NCI-H2081 (cell line): ENCODE measurements at places on chromosomes 1 and 21.

DNA sequence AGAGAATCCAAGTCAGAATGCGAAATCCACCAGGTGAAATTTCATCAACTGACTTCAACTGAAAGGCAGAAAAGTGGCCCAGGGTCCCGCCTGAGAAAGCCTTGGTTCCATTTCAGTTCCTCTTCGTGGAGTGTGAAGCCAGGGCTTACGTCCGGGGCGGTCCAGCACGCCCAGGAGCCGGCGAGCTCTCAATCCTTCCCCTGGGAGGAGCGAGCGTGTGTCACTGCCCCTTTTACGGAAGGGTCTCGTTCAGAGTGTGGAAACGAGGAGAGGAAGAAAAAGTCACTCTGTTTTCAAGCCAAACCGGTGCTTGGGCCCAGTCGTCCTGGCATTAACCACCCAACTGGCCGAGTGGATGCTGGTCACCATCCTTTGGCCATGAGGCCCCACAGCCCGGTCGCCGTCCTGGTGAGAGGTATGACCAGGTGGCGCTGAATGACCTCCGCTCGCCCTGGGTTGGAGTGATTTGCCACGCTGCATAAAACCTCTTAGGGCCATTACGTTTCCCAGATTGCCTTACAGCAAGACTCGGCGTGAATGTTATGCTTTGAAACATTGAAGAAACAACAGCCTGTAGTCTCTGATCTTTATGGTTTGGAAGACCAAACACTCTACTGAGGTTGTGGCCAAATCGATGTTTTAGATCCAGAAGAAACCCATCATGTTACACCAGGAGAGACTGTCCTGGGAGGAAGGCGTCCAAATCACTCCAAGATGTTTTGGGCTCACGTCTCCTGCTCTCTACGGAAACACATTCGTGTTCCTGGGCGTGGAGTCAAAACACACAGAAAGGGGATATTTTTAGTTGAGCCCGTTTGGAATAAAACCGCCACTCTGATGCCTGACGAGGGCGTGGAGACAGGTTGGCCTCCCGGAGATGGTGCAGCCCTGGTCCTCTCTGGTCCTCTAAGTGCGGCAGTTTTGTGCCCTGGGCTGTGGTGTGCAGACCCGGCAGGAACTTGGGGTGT is 93.6 kb upstream of the ACTRT2 start:
- DNase-seq, result no peak

DNA sequence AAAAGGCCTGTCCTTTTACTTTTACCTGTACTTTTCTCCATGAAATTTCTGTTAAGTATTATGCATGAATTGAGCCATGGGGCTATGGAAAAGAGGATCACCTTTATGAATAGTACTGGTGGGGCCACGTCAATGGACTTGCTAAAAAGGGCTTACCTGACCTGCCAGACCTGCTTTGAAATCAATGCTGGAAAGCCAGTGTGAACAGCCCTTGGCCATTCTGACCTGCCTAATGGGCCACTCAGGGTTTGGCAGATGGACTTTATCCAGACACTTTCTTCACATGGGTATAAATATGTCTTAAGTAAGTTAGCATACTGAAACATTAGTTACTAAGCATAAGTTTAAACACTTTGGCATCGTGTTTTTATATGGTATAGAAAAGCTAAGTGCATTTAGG is 8.3 kb upstream of the GUK1 start:
- DNase-seq, result no peak

GRCh38 chr1:59243550-59243949 is 53.3 kb upstream of the FGGY start:
- peak; percentile 62 for DNase-seq

DNA sequence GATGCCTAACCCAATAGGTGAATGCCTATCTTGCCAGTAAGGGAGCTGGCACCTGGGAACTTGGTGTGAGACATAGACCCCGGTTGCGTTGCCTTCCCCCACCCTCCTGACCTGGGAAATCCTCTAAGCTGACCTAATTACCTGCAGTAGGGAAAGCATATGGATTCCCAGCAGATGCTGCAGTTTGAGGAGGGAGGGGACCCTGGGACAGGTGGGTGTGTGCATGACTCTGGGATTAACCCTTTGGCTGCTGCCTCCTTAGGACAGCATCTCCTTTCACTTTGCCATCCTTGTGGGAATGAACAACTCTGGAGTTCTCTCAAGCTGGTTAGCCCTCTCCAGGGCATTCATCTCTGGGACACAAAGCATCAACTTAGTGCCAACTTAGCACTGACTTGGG is 16.4 kb upstream of the NFASC start:
- no peak for DNase-seq

DNA sequence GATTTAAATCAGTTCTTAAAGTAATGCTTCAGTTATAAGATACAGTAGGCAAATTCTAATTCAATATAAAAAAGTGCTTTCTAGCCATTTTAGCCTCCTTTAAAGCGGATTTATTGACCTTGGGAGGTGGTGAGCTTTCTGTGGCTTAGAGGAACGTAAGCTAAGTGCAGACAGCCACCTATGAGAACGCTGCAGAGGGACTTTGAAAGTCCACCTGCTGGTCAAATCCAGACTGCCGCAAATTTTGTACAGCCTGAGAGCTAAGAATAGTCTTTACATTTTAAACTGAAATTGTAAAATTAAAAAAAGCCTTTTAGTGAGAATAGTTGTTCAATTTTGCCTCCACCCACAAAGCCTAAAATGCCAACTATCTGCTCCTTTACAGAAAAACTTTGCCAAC is 67.0 kb upstream of the SSX2IP start:
- DNase-seq, result no peak
